ENCODE measurements at places on chromosomes 2 and 18.

DNA sequence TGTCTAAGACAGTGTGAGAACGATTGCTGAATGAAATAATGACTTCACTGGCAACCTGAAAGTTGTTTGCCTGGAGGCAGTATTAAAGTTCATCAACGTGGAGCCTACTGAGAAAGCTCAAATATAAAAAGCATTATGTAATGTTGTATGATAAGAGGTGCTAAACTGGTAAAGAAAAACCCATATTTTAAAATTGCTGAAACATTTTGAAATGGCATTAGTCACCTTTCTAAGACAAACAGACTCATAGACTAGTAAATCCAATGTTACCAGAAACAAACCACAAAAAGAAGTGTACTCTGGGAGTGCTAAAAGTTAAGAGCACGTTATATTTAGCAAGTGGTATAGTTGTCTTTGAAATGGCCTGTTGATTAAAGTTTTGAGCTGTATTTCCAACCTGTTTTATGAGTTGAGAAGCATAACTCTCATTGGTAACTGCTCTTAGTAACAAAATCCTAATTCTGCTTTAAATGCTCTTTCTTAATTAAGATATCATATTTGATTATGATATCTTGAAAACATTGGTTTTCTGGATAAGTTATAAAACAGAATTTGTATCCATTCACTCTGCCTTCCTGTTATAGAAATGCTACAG is 62.7 kb downstream of the CYP1B1 start:
- no peak for DNase-seq

- peak; percentile 67 for DNase-seq
Measured at GRCh38 chr2:181058378-181059269, 78.2 kb downstream of the UBE2E3 start.

DNA sequence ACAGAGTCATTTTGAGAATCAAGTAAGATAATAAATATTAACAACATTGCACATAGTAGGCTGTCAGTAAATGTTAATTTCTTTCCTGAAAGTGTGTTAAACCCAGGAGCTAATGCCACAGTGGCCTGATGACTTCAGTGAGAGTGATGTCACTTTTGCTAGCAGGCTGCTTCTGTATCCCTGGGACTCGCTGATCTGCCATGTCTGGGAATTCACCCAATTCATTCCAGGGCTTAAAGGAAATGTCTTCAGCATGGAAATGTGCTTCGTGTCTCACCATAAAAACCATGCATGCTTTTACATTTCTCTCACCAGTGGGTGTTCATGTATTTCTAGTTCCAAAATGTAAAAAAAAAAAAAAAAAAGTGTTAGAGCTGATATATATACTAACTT is 56.8 kb upstream of the MAPRE3 start:
- no peak for DNase-seq

GRCh38 chr18:50151926-50152325 is 43.0 kb downstream of the MYO5B start:
- no peak for DNase-seq

GRCh38 chr2:200494048-200494447 is 15.8 kb downstream of the KCTD18 start:
- DNase-seq: no peak

DNA sequence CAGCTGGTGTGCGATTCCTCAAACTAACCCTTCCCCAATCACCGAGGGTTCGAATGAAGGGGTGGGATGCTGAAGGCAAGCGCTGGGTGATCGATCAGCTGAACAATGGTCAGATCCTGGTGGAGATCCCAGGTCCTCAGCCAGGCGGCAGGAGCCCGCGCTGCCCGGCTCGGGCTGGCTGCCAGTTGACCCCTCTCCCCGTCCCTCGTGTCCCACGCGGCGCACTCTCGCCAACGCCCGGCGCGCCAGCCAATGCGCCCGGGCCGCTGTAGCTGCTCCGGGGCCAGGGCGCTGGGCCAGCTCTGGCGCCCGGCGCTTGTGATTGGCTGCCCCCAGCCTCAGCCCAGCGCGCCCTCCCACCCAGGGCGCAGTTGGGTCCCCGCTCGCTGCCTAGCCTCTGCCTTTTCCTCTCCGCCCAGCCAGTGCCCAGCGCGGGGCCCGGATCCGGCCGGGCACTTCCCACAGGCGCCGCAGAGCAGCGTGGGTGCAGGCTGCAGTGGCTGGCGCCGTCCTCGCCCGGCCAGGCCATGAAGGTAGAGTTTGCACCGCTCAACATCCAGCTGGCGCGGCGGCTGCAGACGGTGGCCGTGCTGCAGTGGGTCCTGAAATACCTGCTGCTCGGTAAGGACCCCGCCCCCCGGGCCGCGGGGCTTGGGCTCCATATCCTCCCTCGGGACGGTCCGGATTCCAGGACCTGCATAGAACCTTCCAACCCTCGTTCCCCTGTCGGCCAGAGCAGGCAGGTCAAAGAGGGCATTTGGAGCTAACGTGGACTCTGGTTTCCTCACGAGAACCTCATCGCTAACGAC is at the start of gene MOGAT1:
Gene MOGAT1, plus strand, starts transcription at position 400 of the 809 bp plus-strand sequence. Its CDS starts 128 bp downstream, at position 528.
- DNase-seq: no peak

- DNase-seq: no peak
Measured at GRCh38 chr2:140641163-140641562, 1489.7 kb downstream of the LRP1B start.

- DNase-seq: no peak
Measured at GRCh38 chr2:80968450-80968849, 663.9 kb upstream of the LRRTM1 start.

DNA sequence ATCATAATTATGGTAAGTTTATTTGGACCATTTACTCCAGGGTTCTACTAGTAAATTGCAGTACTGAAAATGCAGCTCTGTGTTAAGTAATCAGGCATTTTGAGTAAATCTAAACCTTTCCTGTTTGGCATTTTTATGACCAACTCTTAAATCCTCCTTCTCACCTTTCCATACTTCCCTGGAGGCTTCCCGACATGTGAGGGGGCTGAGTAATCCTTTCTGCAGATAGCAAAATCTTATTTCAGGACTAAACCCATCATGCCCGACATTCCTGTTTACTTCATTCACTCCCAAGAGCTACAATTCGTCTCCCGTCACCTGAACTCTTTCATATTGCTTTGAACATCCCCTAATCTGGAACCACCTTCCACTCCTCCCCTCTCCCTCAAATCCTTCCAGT is 296.6 kb downstream of the IKZF2 start:
- no peak for DNase-seq

GRCh38 chr2:166373951-166374350 is 1.8 kb downstream of the SCN9A start:
- DNase-seq: no peak

- no peak for DNase-seq
Measured at GRCh38 chr2:130915595-130916437, 79.1 kb downstream of the ARHGEF4 start.

DNA sequence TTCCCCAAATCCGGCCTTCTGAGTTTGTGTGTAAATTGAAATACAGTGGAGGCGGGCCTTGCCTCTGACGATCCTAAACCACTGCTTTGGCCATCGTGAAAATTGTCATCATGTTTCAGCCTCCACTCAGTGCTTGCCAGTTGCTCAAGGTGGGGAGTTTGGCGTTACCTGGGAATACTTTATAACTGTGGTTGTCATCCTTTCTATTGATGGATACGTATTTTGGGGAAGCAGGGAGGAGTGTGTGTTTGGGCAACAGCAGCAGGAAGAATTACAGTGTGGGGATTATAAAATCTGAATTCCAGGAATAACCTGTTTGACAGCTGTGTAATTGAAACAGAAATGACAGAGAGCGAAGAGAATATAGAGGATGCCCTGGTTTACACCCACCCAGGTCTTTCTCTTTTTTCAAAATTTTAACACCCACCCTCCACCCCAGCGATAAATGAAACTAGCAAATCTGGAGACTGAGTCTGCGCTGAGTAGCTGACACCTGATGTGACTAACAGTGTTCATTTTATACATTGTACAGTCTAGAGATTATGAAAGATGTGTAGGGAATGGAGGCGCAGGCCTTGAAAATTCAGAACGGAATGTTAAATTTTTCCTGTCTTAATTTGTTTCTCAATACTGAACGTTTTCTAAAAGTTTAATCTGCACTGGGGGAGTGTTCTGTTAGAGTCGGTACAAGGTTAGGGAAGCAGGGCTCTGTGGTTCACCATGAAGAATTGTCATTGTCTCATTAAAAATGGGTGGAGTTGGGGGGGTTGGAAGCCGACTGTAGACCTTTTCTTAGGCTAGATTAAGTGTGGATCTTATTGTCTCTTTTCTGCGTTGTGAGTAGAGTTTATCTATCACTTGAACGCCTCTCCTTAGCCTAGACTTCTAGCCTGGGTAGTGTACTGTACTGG is 1.6 kb downstream of the MAP4K4 start:
- DNase-seq: peak; percentile 53

GRCh38 chr2:172072303-172072702 is 13.0 kb upstream of the DLX1 start:
- DNase-seq: no peak

- no peak for DNase-seq
Measured at GRCh38 chr2:44242904-44243303, 32.4 kb upstream of the SLC3A1 start.

DNA sequence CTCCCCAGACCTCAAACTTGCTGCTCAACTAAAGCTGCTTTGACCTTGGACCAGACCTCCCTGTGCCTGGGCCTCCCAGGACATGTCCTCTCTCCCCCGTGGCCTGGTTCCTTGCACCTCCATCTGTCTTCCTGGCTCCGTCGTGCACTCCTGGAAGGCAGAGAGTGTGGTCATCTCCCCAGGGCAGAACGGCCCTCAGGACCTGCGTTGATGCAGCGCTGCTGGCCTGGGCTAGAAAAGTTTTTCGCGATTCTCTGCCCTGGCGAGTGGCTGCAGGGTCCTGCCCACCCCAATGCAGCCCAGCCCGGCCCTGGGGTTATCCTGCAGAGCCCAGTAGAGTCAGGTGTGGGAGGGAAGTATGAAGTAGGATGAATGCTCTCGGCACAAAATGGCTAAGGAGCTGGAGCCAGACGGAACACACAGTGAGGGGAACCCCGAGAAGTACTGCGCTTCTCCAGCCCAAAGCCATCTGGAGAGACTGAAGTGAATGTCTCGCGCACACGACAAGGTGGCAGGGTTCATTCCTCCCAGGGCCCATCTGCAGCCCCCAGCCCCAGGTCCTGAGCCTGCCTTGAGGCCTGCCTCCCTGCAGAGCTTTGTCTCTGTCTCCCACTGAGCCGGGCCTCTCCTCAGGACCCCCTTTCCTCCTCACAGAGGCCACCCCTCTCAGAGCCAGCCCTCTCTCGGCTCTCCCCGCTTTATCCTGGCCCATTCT is 41.7 kb downstream of the ATOH8 start:
- DNase-seq: no peak

Data from KBM-7 (cell line).